ENCODE measurements at places on chromosomes 16 and 17. TPM values are rescaled to one million over a fixed set of nuclear protein-coding genes. Genes with fewer than 3 reads are reported as not detected.

OR3A3 gene
- total RNA-seq: not detected

ABCC6 gene
- total RNA-seq: 1.6 TPM

ENGASE gene
- 14.1 TPM for total RNA-seq

TRIM65 gene
- 39.1 TPM for total RNA-seq

SLC2A4 gene
- 0.20 TPM for total RNA-seq

UBN1 gene
- 21.5 TPM for total RNA-seq

EIF4A3 gene
- 232 TPM for total RNA-seq

CSH1 gene
- total RNA-seq: not detected

SHCBP1 gene
- 39.6 TPM for total RNA-seq

TCAP gene
- 1.1 TPM for total RNA-seq

Data from A549 treated with ZK216348 at 1 μM for 4 hours (cell line).